ENCODE measurements at places on chromosomes 2 and 18. TPM values are rescaled to one million over a fixed set of nuclear protein-coding genes. Genes with fewer than 3 reads are reported as not detected.

SEMA4C gene
- not detected for polyA plus RNA-seq

RUFY4 gene
- polyA plus RNA-seq = not detected

UPP2 gene
- not detected for polyA plus RNA-seq

CNTNAP5 gene
- not detected for polyA plus RNA-seq

DUSP2 gene
- 205 TPM for polyA plus RNA-seq

HS6ST1 gene
- 5.4 TPM for polyA plus RNA-seq

DNA sequence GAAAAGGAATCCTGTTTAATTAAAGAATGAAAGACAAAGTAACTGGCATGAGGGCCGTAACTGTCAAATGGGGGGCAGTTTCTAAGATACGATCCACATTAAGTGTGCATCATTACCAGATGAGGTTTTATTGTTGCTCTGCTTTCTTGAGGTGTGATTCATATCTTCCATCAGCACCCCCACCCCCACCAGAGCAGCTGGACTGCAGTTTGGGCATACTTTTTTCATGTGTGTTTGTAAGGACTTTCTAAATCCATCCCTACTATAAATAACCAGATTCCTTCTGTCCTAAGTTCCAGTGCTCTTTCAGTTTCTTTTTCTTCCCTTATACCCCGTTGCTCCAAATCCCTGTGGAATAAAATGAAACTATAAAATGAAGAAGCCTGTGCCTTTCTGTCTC is 142.1 kb downstream of the CDCA7 start:
- DNase-seq = no peak

DNA sequence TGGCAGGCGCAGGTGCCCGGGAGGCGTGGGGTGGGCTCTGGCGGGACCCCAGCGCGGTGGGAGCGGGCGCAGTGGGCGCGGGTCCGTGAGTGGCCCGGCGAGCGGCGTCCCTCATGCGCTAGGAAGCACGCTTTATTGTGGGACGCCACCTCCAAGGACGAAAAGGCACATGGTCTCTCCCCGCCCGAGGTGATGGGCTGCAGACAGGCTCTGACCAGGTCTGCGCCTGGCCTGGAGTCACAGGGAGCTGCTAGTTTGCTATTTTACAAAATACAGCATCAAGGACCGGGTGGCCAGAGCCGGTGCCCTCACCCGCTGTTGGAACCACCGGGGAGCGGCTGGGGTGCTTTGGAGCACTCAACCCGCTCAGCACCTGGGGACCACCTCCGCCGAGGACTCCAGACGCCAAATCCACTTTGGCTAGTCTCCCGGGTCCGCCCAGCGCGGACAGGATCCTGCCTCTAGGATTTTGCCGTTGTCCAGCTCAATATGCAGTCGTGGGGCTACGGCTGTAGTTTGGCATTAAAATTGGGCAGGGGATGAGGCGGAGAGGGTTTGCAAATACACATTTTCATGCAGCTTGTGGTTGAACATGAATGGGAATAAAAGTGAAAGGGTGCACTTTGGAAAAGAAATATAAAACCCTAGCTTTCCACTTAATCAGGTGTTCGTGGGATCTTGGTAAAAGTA is 65.4 kb downstream of the LRRFIP1 start:
- no peak for DNase-seq

DNA sequence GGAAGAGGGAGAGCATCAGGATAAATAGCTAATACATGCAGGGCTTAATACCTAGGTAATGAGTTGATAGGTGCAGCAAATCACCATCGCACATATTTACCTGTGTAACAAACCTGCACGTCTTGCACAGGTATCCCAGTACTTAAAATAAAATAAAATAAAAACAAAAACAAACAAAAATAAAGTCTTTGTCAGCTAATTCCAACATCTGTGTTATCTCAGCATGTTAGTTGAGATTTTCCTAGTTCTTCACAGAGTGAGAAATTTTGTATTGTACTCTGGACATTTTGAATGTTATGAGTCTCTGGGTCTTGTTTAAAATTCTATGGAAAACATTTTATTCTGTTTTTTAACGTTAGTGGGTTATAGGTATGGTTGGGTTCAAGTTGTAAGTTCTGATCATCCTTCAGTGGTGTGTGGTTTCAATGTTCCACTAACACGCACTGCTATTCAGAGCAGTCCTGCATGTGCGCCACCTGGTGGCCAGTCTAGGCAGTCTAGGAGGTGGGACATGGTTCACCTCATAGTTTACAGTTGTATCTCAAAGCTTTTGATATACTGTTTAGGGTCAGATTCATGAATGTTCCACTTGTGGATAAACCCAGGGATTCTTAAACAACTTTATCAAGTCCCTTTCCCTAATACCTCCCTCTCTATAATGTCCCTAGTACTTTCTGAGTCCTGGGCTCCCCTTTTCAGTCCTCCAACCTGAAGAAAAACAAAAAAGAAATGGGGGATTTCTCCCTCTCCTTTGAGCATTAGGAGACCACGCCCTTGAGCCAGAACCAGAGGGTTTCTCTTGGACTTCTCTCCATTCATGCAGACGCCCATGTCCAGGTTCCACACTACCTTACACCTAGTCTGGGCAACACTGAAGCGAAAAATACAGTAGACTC is 213.4 kb upstream of the GATA6 start:
- peak; percentile 50 for DNase-seq

- no peak for DNase-seq
Measured at GRCh38 chr2:11556101-11556806, 22.4 kb downstream of the GREB1 start.

DNA sequence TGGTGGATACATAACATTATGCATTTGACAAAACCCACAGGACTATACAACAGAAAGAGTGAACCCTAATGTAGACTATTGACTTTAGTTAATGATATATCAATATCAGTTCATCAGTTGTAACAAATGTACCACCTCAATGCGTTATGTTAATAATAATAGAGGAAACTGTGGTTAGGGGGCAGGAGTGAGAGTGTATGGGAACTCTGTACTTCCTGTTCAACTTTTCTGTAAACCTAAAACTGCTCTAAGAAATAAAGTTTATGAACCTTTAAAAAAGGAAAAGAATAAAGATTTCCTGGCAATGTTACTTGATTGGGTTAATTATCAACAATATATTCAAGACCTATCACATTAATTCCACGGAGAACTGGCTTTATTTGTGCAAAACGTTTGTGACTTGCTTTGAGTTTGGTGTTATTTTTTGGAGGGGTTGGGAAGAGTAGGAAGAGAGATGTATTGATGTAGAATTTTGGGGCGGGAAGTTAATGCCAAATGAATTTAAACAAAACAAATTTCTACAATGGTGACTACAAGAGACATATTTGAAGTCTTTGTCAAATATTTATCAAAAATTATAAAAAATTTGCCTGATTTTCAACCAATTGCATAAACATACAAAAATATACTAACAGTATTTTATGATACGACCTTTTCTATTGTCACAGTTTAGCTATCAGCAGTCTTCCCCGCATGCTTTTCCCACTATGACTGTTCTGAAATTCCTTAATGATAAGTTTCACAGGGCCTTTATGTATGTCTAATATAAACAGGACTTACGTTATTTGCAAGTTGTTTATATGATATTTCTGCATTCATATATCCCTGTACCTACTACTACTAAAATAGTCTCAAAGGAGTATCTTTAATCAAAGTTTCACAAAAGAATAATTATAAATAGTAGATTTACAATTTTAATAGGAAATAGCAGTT is 2.1 kb upstream of the RTN4 start:
- DNase-seq = peak; percentile 49

DNA sequence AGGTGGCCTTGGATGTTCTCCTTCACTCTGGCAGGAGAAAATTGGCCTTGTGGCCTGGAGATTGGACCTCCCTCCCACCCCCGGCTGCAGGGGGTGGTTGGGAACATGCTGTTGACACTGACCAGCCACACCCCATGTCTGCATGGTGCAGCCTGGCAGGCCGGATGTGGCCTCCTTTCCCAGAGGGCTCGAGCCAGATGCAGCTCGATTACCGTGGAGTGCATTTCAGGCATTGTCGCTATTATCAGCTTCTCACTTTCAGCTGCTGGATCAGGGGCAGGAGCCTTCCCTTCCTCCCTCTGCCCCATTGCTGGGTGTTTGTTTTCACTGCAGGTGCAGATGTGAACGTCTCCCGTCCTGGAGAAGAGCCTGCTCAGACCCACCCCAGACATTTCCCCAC is 211.0 kb upstream of the SIX2 start:
- no peak for DNase-seq

GRCh38 chr2:85119900-85120299 is 13.3 kb upstream of the TCF7L1 start:
- DNase-seq = no peak

DNA sequence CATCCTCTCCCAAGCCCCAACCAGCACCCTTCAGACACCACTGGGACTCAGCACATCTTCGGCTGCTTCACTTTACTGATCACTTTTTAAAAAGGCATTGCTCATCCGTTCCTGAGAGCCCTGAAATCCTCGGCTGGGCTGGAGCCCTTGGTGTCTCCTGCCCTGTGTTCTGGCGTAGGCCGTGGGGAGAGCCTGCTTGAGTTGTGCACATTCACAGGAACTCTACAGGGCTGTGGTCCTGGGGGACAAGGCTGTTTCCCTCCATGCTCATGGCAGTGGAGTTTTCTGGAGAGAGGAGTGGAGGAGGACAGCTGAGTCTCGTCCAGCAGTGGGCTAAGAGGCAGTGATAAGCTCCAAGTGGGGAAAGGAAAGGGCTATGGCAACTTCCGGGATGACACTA is 15.9 kb downstream of the CENPA start:
- no peak for DNase-seq

GRCh38 chr2:5766056-5766455 is 73.9 kb downstream of the SOX11 start:
- no peak for DNase-seq

- DNase-seq = no peak
Measured at GRCh38 chr2:168611896-168612650, 156.0 kb downstream of the CERS6 start.

Data from naive B cell (primary cell).